ENCODE measurements at places on chromosomes 3 and 15. TPM values are rescaled to one million over a fixed set of nuclear protein-coding genes. Genes with fewer than 3 reads are reported as not detected.

DNA sequence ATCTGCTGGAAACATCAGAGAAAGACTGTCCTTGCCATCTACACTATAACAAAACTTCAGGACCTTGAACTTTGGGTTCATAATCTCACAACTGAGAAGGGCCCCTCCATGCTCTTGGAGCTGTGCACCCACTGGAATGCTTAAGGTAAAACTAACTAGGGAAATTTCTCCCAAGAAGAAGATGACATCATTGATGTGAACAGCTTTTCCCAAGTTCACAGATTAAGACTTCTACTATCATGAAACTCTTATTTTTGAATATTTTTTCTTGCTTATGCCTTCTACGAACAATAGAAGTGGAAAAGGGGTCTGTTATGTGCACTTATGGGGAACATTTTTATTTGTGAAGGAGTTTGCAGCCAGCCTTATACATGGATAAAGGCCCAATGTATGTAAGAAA is 5.0 kb downstream of the CYP11A1 start:
- no peak for DNase-seq

- DNase-seq: peak; percentile 21
Observed at GRCh38 chr3:107938143-107938542, 152.7 kb downstream of the CD47 start.

Gene TMEM207
- total RNA-seq: not detected

Gene CAV3
- total RNA-seq: not detected

Gene GOLGA6L4
- total RNA-seq: 0.76 TPM

Gene ITIH4
- total RNA-seq: 1.6 TPM

DNA sequence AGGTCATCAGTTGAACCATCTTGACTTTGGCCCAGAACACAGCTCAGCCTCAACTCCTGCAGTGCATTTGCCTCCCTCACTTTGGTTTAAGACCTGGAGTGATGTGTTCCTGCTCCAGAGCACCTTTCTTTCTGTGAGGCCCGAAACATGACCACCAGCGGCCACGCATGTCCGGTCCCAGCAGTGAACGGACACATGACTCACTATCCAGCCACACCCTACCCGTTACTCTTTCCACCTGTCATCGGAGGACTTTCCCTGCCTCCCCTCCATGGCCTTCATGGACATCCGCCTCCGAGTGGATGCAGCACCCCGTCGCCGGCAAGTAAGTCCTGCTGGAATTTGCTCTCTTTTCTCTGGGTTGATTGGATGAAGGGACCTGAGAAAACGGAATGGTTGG is 253.8 kb upstream of the RARB start:
- no peak for DNase-seq

- DNase-seq: no peak
Observed at GRCh38 chr3:100561459-100562158, 47.8 kb upstream of the ADGRG7 start.

DNA sequence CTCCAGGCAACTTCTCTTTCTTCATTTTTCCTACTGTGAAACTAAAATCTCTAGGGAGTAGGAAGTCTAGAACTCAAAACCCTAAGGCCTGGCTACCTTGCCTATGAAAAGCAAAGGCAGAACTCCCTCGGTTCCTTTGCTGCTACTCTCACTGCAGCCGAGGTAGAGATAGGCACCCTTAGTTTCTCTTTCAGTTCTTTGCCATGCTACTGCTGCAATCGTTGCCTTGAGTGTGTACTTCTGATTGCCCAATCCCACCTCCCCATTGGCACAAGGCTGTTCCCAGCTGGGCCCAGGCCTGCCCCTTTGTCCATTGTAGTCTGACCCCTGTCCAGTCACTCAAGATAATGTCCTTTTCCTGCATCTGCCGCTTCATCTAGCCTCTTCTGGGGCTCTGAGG is 92.3 kb upstream of the MRPS22 start:
- no peak for DNase-seq

GRCh38 chr3:168989396-168989795 is 674.1 kb downstream of the MECOM start:
- DNase-seq: no peak

DNA sequence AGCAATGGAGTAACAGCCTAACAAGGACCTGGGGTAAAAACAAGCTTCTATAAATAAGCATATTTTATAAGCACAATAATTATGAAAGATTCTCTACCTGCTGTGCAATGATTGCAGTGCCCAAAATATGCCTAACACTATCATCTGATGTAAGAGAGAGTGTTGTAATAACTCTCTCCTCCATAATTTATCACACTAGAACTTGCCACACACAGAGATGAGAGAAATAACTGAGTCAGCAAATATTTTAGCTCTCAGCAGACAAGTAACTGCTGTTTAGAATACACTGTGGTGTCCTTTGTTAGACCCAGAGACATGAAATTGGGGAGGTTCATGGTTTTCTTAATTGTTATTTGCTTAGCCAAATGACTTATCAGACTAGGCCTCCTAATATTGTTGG is 105.3 kb upstream of the ACP3 start:
- DNase-seq: no peak

Gene ILDR1
- total RNA-seq: not detected

- DNase-seq: no peak
Observed at GRCh38 chr3:130795396-130795795, 48.8 kb upstream of the PIK3R4 start.

GRCh38 chr3:14410503-14411165 is 8.2 kb downstream of the SLC6A6 start:
- peak; percentile 61 for DNase-seq

- no peak for DNase-seq
Observed at GRCh38 chr3:2623436-2623835, 486.7 kb downstream of the IL5RA start.

DNA sequence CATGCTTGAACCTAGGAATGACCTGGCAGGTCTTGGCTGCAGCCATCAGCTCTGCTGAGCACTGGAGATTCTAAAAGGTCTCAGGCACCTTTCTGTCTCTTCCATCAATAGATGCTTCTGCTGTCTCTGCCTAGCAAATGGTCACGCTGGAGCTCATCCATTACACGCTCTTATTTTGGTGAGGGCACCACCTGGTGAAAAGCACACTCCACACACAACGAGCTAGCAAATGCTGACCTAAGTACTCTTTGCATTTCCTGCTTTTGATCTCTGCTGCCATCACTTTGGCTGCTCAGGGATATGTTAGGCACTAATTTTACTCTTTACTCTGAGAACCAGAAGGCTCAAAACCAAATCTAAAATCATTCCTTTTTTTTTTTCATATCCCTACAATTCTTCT is 91.3 kb downstream of the RAB11A start:
- no peak for DNase-seq

GRCh38 chr15:89457086-89457485 is 39.3 kb downstream of the RHCG start:
- DNase-seq: no peak

Gene PLA2G4D
- total RNA-seq: not detected

DNA sequence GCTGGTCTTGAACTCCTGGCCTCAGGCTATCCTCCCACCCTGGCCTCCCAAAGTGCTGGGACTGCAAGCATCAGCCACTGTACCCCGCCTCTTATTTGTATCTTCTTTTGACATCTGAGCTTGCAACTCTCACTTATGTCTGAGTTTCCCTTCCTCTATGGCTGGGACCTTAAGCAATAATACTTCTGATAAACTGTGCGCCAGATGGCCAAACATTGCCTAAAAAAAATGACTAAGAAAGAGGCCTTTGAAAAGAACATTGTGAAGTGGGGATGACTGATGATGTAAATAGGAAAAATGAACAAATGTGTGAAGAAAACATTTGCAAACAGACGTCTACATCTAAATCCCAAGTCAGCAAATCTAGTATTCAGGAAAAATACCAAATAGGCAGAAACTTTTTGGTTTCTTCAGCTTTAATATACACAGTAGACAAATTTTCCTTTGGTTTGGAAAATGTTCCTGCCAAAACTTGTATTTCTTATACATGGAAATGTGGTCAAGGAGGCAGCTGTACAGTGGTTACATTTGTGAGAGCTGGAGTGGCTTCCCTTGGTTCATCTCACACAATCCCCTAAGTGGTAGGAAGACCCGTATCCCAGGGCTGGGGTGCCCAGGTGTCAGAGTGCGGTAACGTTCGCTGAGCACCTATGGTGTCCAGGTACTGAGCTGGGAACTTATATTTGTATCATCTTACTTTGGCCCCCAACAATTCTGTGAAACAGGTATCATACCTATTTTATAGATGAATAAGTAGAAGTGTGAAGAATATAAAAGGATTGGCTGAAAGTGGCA is 11.6 kb upstream of the TFRC start:
- DNase-seq: no peak

DNA sequence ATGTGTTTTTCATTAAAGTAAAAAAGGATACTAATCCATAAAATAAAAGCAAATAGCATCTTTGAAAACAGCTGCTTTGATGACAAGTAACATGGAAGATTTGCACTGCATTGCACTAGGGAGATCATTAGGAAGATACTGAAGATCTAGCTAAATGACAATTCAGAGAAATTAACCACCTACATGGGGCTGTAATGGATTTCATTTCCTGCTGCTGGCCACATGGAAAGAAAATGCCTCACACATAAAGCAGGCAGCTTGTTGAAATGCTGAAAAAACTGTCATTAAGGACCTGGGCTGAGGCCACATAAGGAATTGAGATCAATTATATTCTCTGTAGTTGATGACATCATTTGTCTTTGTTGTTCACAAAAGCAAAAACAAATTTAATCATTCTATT is 94.1 kb downstream of the PYDC2 start:
- no peak for DNase-seq

Gene CCDC174
- 16.1 TPM for total RNA-seq

Gene CILP
- not detected for total RNA-seq

- no peak for DNase-seq
Observed at GRCh38 chr3:69423463-69424155, 37.7 kb upstream of the FRMD4B start.

DNA sequence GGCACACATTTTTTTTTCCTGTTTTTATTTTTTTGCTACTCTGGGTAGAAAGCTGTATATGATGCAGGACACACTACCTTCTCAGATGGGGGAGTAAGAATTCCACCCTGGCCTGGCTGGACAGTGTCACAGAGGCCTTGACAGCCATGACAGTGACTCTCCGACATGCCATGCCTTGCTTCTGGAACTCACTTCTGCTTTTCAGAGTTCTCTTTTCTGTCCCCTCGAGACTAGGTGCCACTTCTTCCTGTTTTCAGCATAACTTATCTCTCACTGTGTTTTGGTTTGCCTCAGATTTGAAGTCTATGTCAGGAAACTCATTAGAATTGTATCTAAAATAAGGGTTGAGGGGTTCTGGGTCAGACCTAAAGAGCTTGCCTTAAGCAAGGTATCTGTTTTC is 69.1 kb upstream of the SEC13 start:
- no peak for DNase-seq

DNA sequence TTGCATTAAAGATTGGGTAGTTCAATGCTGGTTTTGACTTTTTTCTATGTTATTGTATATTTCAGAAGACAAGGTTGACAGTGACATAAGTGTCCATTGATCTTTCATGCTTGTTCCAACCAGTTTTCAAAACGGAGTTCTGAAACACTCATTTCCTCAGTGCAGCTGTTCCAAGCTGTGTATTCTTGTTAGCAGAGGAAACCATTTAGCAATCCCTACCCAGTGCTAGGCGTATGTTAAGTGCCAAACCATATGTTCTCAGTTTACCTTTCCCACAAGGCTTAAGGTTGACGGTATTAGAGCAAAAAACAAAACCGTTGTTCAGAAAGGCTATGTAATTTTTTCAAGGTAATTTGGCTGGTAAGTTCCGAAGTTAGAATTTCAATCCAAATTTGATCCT is 9.1 kb downstream of the ATOSA start:
- DNase-seq: no peak

DNA sequence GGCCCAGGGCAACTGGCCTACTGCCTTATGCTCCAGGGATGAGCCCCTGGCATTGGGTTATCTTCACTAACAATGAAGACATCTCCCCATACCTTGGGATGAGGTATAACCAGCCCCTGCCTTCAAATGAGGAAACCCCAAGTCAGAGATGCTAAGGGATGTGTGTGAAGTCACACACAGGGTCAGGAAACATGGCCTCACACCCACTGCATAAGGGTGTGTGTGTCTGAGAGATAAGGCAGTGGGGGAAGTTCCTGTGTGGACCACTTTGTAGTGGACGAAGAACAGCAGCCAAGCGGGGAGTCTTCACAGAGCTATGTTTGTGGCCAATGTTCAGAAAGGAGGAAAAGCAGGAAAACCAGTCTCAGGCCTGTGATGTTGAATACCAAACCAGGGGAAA is 10.5 kb downstream of the ELP6 start:
- DNase-seq: no peak

DNA sequence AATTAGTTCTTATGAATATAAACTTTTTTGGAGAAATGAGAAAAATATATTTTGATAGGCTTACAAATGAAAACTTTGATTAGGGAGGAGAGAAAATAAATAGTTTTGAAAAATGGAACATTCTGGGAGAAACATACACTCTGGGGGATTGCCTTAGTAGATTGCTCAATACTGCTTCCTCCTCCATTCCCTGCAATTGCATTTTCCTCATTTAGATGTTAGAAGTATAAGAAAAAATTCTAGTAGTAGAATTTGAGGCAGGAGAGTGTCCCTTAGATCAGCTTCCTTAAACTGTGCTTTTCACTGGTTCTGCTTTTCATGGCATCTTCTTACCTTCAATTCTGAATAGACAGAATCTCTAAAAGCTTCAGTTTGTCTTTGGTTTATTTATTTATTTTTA is 46.2 kb upstream of the CTDSPL2 start:
- DNase-seq: no peak

DNA sequence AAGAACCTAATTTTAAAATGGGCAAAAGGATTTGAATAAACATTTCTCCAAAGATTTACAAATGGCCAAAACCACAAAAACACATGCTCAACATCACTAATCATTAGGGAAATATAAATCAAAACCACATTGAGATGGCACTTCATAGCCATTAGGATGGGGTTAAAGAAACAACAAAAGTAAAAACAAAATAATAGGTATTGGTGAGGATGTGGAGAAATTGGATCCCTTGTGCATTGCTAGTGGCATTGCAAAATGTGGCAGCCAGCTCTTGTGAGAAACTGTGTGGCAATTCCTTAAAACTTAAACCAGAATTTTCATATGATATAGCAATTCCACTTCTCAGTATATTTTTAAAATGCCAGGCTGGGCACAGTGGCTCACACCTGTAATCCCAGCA is 126.5 kb downstream of the STT3B start:
- no peak for DNase-seq

DNA sequence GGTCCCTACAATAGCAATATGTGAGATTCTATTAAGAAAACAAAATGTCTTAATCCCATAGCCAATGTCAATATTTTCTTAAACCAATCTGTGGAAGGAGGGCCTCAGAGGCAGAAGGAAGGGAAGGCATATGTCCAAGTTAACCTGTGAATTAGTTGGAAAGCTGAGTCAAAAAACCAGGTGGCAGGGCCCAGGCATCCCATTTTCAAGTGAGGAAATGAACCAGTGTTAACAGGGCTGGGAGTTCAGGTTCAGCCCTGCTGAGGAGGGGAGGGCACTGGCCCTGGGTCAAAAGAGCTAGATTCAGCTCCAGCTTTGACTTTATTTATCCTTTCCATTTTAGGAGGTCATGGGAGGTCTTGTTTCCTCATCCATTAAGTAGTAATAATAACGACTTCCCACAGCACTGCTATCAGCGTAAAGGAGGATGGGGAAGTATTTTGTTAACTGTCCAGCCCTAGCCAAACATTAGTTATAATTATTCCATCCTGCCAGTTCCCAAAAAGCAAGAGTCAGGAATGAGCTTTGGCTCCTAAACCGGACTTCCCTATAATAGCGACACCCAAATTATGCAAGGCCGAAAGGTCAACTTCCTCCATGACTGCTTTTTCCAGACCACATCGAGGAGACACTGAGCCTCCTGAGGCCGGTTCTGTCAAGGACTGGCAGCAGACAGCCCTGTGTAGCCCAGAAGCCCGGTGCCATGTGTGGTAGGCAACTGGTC is 3.2 kb downstream of the MASP1 start:
- no peak for DNase-seq

Data from activated naive CD4-positive, alpha-beta T cell treated with anti-CD3 and anti-CD28 coated beads for 36 hours (primary cell).